ENCODE measurements at places on chromosomes 1 and 21.

DNA sequence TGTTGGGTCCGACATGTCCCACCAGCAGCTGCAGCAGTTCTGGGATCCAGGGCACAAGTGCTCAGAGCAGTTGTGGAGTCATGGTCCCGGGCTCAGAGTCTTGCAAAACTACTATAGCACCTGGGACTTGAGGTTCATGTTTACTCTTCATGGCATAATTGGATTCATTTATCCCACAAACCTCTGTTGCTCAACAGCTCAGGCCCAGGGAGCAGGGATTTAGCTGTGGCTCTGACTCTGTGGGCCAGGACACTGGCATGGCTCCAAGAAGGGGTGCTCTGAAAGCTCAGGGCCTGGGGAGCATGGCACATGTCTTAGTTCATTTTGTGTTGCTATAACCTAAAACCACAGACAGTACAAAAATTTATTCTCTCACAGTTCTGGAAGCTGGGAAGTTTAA is 626.7 kb upstream of the ADGRL2 start:
- DNase-seq, result no peak

DNA sequence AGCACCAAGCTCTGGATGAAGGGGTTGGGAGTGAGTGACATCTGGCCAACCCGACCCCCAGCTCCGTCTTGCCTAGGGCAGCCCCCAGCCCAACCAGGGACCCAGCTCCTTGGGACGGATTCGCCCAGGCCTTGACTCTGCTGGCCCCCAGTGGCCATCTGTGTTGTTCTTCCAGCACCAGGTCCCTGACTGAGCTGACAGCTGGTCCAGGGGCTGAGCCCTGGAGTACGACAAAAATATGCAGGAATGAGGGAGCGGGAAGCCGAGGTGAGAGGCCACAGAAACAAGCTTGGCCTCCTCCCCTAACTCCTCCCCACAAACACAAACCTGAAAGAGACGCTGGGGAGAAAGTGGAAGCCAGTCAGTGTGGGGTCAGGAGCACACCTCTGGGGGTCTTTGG is 55.0 kb upstream of the PAX7 start:
- DNase-seq, result no peak

DNA sequence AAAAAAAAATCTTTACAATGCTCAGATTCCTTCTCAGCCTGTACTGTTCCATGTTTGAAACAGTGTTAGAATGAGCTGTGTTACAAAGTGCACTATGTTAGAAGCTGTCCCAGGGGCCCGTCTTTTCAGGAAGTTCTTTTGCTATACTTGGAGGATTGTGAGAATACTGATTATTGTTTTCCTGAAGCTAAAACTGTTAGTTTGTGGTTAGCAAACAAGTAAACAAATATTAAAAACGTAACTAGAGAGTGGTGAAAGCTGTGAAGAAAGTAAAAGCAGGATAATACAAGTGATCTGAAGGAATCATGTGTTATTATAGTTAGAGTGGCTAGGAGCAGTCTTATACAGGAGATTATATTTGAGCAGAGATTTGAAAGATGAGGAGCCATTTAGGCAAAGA is 35.6 kb downstream of the CAMSAP2 start:
- DNase-seq, result no peak

DNA sequence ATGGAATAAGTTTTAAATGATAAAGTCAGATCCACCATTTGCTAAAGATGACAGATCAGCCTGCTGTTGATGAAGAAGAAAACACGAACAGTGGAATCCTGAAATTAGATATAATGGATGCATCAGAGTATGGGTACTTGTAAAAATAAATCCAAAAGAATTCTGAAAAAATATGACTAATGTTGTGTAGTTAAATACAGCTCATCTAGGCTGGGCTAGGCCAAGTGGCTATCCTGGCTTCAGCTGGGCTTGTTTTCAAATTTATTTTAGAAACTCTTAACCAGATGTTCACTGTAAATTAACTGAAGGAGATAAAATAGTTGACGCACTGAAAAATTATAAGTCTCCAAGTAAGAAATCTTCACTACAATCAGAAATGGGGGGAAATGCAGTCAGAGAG is 7.4 kb upstream of the RGS2 start:
- no peak for DNase-seq

DNA sequence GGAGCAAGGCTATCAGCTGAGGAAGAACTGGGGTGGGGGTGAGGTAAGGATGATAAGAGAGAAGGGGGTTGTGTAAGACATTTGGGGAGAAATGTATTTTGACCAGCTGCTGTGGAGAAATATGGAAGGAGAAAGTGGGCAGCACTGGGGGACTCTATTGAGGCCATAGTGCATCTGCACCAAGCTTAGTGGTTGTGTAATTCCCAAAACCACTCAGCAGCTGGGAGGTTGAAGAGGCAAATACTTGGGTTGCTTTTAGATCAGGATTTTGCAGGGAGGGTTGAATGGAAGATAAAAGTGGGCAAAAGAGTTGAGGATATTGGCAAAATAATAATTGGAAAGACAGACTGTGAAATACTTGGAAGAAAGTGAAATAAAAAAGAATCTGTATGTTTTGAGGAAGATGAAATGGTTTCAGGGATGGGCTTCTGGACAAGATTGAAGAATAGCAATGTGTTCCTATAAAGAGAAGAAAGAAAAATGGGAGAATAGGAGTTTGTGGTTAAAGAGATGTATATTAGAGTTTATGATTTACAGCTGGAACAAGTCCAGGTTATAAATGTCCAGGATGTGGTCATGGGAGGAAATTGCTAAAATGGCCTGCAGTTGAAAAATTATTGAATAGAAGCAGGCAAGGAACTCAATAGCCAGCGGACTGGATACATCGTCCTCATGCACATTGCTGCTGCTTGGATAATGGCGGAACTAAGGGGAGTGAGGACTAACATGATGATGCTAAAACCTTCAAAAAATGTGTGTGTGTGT is 162.7 kb downstream of the DNM3 start:
- no peak for DNase-seq

- DNase-seq, result peak; percentile 9
Measured at GRCh38 chr1:232192781-232193450, 437.0 kb downstream of the SIPA1L2 start.

DNA sequence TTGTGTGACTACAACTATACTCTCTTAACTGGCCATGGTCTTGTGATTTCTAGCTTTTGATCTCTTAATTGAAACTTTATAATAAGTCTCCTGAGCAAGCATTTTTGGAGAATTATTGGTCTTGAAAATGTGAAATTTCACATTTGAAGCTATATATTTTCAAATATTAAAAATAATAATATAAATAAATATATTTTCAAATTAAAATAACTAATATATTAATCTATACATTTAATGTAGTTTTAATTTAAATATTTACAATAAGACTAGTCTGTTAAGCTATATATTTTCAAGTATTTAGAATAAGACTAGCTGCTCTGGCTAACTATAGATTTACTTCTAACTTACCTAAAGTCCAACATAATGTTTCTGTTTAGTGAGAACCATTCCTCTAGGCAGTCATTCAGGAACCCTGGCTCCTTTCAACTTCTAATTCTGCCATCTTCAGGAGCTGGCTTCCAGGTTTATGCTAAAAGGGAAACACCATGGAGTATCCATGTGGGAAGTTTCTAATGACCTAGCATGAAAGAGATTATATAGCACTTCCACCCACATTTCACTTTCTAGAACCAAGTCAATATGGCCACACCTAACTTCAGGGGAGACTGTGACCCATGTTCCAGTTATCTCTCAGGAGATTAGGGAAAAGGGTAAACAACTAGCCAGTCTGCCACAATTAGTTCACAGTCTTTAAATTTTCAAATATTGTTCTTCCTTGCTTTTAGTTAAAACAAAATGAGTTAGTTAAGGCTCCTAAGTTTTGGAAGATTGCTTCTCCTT is 31.9 kb upstream of the TSHB start:
- DNase-seq, result no peak

- DNase-seq, result no peak
Measured at GRCh38 chr1:176046926-176047325, 160.2 kb downstream of the COP1 start.

DNA sequence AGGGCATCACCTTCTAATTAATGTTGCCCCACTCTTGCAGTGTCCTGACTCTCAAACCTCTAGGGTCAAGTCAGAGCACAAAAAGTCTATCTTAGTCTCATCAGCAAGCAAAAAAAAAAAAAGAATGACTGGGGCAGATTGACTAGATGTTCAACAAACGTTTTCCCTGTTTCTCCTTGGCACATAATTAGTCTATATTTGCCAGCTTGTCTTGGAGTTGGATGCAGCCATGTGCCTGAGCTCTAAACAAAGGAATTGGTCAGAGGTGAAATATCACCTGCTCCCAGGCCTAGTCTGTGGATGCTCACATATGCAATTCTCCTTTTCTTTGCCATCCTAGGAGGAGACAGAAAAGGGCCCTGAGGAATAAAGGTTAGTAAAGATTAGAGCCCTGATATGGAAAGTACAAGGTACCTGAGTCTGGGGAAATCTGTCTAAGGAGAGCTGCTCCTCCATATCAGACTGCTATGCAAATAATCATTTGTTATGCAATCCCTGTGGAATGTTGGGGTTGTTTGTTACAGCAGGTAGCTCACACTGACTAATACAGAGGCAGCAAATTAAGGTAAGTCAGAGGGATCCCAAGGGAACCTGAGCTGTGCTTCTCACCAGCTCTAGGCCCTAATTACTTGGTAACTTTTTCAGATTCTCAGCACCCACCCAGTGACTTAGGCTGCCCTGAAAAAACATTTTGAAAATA is 130.8 kb downstream of the BRINP2 start:
- DNase-seq, result no peak

DNA sequence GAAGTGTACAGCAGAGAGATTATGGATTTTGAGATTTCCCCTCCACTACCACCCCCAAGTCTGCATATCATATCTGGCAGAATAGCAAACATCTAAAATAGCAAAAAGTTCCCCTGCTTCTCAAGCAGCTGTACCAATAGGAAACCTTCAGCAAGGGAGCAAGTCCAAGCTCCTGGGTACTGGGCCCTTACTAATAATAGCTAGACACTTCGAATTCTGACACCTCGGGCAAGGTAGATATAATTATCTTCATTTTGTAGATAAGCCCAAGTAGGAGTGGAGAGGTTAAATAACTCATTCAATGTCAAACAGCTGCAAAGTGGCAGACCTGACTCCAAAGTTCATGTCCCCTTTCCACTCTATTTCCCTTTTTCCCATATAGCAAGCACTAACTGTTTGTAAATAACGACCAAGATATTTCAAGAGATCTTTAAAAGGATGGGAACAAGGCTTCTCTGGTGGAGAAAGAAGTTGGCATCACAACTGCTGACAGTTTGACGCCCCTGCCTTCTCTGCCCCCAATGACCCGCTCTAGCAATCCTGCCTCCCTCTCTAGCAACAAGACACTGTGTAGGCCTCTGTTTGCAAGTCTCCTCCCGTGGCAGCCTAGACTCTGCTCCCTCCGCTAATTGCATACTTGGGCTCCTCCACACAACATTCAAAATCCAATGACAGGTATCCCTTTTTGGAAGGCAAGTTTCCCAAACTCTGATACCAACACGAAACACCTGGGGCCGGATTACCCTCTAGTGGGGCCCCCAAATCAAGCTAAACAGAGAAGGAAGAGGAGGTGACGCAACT is 18.7 kb upstream of the ADAR start:
- DNase-seq, result no peak

DNA sequence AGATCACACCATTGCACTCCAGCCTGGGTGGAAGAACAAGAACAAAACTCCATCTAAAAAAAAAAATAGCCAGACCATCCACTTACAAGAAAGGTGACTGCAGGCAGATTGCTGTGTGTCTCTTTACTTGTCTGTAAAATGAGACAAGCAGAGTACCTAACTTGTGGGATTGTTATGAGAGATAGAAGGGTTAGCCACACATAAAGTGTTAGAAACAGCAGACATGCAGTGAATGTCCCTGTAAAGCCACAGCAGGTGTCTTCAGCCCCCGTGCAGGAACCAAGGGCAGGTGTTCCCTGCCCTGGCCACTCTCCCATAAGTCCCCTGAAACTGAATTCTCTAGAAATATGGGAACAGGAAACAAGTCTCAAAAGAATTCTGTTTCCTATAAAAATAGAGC is 40.8 kb upstream of the EFHD2 start:
- no peak for DNase-seq

Measured in A172 (cell line).